ENCODE measurements at places on chromosomes 4 and X.

DNA sequence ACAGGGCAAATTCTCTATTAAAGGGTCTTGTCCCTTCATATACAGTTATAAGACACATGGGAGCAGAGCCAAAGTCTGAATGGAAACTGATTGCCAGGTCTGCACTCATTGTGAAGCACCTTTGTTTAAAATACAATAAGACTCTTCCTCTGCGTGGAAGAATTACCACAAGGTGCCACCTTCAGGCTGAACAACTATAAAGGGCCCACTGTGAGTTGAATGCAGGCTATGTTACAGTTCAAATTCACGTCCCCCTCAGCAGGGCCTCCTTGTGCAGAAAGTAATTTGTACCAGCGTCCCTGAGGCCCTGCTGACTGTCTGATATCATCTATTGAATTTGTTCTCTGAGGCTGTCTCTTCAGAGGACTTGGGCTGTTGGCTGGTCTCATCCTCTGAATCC lies 225.8 kb upstream of the TEX13C start:
- DNase-seq: no peak

- DNase-seq: no peak
Observed at GRCh38 chr4:94665500-94666404, 92.0 kb upstream of the BMPR1B start.

GRCh38 chrX:39818750-39819149 lies 279.0 kb downstream of the BCOR start:
- no peak for DNase-seq

DNA sequence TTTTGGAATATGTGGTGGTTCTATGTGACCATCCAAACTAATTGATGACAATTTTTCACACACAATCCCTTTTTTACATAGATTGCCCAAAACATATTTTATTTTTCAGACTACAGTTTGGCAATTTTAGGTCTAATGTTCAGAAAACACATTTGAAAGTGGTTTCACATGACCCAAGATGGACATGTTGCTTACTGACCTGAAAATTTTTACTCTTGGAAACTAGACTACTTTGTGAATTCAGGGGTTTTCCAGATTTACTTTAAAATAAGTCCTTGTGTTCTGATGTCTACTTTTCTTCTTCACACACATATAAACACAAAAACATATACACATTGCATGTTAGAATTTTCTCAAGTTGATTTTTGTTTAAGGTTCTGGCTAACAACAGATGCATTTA lies 79.5 kb downstream of the HMGB2 start:
- DNase-seq: no peak

DNA sequence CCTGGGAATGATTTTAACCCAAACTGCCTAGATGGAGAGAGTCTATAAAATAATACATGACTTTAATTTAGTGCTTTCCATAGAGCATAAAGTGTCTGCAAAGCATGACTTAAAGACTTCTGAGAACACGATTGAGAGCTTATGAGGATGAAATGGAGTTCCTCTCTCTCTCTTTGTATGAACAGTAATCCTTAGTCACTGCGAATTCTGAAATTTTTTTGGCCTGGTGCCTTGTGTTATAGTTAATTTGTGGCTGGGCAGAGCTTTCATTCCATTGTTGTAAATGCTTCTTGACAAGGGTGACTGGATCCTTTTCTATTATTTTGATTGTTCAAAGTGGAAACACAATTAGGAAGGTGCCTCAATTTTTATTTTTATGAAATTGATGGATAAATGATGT lies 179.5 kb downstream of the CEP135 start:
- DNase-seq: no peak

- DNase-seq: no peak
Observed at GRCh38 chr4:152247271-152247975, 288.5 kb downstream of the FBXW7 start.

GRCh38 chrX:57103489-57103888 lies 17.9 kb downstream of the SPIN2B start:
- DNase-seq: no peak

DNA sequence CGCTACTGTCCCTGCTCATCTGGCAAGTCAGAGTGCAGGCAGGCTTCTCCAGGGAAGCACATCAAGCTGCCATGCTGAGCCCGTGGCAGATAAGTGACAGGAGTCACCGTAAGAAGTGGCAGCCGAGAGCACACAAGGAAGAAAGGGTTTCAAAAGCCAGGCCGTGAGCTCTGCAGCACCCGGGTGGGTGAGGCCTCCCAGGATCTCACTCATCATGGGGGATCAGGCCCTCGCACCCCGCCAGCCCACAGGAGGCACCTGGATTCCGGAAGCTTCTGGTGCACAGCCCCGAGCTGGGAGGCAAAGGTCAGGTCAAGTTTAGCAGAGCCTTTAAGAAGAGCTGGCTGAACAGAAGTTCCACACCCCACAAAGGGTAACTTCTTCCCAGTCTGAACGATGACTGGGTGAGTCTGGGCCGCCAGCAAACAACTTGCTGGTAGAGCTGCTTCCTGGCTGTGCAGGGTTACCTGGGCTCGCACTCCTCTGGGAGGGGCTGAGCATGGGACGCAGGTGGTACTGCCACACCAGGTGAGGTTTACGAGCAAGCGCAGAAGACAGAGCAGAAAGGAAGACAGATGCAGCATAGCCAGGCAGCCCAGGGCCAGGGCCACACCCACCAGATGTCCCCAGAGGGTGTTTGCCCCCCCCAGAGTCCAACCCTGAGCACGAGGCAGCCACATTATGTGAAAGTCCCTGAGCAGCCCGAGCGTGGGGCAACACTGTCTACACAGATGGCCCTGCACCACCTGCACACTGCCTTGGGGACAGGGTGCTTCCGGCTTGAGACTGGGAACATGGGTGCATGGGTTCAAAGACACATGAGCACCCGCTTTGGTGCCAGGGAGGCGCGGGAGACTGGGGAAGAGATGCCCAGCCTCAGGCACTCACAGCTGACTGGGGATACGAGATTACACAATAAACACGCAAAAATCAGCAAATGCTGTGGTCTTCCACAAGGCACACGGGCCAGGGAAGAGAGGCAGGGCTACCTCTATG lies 7.7 kb downstream of the CCNQ start:
- no peak for DNase-seq

DNA sequence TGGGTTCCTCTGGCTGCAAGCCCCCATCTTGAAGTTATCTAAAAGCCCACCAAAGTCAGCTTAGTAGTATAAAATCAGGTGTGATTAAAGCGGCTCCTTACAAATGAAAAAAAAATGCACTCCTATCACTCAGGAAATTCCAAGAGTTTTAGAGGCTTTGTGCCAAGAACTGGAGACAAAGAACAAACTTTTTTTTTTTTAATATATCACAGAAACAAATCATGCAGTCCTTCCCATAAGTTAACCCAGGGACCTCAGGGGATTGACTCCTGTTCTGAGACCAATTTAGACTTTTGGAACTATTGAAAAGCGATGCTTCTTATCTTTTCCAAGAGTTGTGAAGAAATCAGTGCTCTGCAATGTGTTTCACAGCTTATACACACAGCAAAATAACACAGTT lies 53.6 kb downstream of the HHIP start:
- no peak for DNase-seq

DNA sequence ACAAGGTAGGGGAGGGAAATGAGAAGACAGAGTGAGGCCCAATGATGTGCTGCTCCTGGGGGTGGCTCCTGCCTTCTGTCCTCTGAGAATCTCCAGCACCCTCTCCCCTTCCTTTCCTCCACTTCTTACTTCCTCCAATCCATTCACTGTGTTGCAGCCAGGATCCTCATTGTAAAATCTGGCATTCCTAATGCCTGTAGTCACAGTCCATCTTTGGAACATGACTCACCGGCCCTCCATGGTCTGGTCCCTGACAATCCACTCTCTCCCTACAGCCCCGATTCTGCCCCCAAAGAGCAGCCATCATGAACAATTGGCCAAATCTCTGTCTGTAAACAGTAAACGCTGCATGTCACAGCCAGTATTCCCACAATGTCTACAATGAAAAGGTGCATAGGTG lies 72.9 kb downstream of the CLNK start:
- no peak for DNase-seq

GRCh38 chr4:36273276-36273675 lies 8.1 kb upstream of the DTHD1 start:
- DNase-seq: no peak

- DNase-seq: no peak
Observed at GRCh38 chr4:5980436-5981155, 37.6 kb downstream of the C4orf50 start.

- no peak for DNase-seq
Observed at GRCh38 chr4:39700554-39700953, 2.6 kb downstream of the UBE2K start.

DNA sequence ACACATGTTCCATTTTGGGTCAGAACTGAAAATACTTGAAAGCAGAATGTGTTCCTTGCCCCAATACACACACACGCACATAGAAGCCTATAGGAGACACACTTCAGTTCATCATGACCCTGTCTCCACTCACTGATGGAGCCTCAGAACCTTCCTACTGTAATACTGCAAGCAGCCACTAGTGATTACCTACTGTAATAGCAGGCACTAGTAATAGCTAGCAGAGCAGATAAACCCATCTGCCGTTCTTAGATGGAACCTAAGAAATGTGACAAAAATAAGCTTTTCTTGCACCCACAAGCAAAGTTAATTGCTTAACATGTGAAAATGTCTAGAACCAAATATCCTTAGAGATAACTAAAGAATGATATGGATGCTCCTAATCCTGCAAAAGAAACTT lies 13.6 kb downstream of the AMTN start:
- no peak for DNase-seq

DNA sequence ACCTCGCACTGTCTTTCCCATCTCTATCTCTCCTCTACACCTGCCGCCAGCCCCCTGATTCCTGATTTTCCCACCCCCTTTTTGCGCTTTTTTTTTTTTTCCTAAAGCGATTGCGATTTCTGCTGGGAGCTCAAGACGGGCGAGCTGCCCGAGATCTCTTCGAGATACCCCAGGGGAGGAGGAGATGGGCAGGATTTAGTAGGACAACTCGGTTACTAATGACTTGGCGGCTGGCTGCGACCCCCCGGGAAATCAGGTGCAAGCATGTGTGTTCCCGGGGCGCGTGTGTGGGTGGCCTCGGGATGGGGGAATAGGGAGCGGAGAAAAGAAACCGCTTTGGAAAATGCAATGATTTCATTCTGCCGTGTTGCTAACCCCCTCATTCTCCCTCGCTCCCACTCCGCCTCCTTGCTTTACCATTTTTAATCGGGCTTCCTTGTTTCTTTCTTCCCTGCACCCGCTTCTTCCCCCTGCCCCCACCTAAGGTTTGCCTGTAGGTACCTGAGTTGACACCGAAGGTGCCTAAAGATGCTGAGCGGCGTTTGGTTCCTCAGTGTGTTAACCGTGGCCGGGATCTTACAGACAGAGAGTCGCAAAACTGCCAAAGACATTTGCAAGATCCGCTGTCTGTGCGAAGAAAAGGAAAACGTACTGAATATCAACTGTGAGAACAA lies 4.4 kb downstream of the SLITRK2 start:
- no peak for DNase-seq

GRCh38 chrX:119069128-119069527 lies 3.7 kb upstream of the CT47C1 start:
- DNase-seq: no peak

- DNase-seq: no peak
Observed at GRCh38 chrX:17983389-17983788, 122.3 kb upstream of the RAI2 start.

GRCh38 chrX:152632445-152633097 lies 5.1 kb upstream of the GABRQ start:
- DNase-seq: no peak

DNA sequence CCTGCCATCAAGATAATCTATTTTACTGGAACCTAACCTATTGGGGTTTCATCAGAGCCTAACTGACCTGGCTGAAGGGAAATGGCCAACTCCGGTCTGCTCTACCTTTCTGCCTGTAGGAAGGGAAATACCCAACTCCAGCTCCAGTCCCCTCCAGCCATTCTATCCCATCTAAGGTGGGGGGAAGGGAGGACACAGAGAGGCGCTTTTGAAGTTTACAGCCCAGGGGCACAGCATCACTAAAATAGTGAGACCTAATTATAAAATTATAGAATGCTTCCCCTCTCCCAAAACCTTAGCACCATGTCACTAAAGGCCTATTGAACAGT lies 27.8 kb upstream of the ACSL4 start:
- no peak for DNase-seq

DNA sequence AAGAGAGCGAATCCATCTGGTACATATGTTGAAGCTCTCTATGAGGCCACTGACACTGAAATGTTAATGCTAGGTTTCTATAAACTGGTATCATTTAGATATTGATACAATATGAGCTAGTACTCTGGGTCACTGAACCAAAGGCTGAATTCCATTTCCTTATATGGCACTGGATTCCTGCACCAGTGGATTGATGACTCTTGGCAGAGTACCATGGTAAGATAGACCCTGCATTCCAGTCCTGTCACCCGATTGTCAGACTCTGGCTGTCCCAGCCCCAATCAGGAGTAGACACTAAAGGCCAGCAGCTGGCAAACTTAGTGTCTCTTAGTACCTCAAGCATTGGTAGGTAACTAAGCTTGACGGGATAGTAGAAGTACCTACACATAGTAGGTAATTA lies 44.0 kb upstream of the EOLA2 start:
- no peak for DNase-seq

DNA sequence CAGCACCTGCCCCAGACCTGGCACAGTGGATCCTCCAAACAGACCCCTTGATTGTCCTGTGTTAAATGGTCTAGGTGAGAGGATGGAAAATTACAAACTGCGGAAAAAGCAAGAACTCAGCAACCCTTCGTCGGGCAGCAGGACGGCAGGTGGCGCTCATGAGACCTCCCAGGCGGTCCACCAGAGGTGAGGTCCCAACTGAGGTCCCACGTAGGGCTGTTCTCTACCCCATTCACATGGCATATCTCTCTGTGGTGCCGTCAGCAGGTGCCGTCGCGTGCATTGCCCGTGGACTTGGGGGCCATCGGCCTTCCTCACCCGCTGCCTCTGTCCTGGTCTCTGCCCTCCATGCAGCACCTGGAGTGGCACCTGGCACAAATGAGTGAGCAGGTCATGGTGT lies 88.2 kb downstream of the CRMP1 start:
- no peak for DNase-seq

GRCh38 chr4:54550395-54551171 lies 107.2 kb upstream of the KIT start:
- no peak for DNase-seq

DNA sequence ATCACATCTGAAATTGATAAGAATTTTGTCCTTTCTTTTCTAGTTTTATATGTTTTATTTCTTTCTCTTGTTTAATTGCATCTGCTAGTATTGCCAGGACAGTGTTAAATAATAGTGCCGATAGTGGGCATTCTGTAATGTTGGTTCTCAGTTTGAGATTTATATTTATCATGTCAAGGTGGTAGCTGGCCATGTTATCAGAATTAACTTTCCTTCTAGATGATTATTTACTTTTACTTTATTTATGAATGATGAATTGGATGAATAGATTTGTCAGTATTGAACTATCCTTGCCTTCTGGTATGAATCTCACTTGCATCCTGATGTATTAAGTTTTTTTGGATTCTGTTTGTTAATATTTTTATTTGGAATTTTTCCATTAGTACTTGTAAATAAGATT lies 42.7 kb downstream of the METAP1 start:
- DNase-seq: no peak

All from effector memory CD4-positive, alpha-beta T cell (primary cell).